Gastrocnemius medialis (tissue), 4 donors: ENCODE measurements at places on chromosomes 13 and 19. TPM values are rescaled to one million over a fixed set of nuclear protein-coding genes. Genes with fewer than 3 reads are reported as not detected.

DNA sequence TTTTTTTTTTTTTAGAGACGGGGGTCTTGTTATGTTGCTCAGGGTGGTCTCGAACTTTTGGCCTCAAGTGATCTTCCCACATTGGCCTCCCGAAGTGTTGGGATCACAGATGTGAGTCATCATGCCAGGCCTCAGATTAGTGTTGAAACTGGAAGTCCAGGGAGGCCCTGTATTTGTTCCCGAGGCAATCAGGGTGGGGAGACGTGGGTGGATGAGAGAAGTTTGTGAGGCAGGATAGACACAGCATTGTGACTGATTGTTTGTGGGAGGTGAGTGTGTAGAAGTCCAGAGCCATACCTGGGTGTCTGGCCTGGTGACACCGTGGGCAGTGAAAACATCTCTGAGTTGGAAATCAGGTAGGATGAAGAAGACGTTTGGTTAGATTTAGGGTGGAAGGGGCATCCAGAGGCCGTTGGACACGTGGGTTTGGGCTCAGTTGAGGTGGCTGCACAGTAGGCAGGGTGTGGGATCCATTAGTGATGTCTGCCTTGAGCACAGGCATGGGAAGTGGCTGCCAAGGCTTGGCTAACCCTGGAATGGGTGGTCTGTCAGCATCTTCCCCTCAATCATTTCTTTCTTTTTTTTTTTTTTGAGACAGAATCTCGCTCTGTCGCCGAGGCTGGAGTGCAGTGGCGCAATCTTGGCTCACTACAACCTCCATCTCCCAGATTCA, 12.4 kb downstream of the RTN2 start:
- no peak for DNase-seq

GRCh38 chr13:21800837-21801616, 130.2 kb downstream of the FGF9 start:
- no peak for DNase-seq

- no peak for DNase-seq
These were observed 5.4 kb upstream of the VSIG10L start for GRCh38 chr19:51347209-51347928.

DNA sequence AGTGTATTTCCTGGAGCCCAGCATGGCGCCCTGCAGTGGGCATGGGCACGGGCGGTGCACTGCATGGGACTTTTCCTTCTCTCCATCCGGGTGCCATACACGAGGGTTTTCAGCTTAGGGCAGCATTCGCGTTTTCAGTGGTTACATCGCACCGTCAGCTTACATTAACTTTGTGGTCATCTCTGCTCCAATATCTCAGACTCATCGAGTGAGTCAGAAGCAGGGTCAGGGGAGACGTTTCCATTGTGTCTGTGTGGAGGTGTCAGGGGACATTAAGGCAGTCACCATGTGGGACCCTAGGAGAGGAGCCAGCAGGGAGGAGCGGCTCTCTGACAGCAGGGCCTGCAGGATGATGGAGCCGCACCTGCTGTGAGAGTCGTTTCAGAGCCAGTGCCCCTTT, 541.0 kb downstream of the FGF9 start:
- no peak for DNase-seq

DNA sequence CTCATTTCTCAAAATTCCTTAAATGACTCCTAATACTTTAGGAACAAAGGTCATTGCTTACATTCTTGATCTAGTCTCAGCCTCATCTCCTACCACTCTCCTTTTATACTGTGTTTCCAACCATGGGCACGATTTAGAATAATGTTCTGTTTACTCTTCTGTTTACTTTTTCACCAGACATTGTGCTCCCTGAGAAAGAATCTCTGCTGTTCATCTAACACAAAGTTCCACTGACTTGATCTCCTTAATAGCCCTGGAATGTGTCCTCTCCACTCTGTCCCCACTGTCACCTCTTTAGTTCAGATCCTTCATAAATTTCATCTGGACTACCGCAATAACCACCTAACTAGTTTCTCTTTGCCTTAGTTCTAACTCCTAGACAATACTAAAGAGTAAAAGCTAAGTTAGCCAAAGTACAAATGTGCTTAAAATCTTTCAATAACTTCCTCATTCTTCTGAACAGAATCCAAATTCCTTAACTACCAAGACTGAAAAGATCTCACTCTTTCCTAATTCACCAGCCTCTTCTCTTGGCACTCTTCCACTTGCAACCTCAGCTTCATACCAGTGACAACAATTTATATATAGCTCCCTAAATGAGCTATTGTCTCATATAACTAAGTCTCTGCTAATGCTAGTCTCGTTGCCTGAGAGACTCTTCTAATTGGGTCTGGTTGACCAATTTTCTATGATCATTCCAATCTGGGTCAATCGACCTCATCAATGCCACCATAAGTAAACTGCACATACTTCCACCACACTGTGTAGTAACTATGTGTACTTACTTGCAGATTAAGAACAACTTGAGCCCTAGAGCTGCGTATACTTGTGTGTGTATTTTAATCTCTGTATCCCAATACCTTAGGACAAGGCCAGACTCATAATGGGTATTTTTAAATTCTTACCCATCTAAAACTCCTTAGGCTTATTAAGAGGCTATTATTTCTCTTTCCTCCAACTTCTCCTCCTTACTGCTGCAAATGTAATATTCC, 179.9 kb downstream of the VWA8 start:
- DNase-seq, result no peak

GRCh38 chr19:58498316-58499020, 13.3 kb downstream of the SLC27A5 start:
- no peak for DNase-seq

DNA sequence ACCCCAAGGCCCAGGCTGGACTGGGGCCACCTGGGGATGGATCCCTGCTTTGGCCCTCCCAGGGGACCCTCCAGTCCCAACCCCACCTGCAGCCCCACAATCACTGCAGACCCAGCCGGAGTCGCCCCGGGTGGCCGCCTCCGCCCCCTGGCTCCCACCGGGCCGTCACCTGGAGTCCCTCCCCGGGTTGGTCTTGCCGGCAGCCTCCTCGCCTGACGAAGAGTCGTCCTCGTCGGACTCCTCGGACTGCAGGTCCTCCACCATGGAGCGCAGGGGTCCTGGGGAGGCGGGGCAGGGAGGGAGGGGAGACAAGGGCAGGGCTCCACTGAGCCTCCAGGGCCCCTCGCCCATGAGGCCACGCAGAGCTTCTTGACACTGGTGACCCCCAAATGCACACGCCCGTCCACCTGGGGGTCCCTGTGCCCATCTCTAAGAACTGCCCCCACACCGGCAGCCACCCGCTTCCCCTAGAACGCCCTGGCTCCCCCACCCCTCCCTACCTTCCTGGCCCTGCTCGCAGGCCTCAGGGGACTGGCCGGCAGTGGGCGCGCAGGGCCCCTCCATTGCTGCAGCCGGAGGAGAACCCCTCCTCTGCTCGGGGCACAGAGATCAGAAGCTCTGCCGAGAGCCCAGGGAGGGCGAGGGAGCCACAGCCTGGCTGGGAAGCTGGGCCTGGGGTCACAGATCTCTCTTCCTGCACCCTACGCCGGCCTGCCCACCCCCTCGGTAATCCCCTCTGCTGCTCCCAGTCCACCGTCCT, 63.4 kb downstream of the MLLT1 start:
- no peak for DNase-seq

DNA sequence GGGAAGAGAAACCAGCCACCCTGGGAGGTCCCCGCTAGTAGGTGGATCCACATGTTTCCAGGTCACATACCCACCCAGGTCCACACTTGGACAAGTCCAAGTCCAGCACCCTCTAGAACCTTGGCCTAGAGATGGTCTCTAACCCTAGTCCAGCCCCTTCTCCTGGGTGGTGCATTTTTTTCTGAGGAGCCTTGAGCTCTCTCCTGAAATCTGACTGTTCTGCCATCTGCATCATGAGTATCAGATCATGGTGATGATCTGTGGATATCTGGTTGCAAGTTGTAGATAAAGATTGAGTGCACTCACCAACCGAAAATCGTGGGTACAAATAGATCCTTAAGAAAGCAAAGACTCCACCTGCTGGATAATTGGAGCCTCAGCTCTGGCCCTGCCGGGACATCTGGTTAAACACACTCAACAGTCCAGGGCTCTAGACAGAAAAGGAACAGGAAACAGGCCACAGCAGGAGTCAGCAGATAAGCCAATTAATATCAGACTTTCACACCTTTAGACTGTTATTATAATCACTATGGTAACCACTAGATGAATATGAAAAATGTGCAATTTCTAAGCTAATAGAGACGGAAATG, 41.1 kb downstream of the GPR12 start:
- DNase-seq, result no peak

DNA sequence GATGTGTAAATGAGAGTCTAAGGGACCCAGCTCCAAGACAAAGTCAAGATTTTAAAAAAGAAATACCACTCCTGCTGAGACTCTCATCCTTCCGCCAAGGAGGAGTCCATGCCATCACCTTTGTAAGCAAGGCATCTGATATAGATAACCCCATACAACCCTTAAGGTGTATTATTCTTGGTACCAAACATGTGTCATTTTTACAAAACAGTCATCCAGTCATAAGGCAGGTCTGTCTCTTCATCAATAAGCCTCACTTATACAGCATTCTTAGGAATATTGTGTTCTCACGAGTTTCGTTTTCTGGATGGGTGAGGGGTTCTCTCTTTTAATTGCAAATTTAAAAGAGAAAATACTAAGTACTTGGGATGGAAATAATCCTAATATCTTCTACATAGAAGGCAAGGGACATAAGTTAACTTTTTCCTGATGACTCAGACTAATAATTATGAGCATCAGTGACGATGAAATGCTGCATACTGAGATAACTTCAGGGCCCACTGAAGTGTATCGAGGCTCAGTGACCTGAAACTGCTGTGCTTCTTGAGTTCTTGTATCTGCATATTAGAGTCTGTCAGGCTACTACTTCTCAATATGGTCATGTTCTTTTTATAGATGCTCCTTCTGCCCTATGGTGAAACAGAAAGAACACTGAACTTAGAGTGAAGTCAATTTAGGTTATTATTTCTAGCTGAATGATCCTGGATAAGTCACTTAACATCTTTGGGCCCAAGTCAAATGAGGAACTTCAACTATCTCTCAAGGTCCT, 166.6 kb downstream of the KLF12 start:
- DNase-seq, result no peak

GRCh38 chr13:43232873-43233265, 209.5 kb downstream of the DNAJC15 start:
- no peak for DNase-seq

- DNase-seq, result peak; percentile 75
These were observed 32.7 kb upstream of the DCLK1 start for GRCh38 chr13:36163809-36164308.

GRCh38 chr13:114142137-114142550, 9.7 kb upstream of the RASA3 start:
- DNase-seq, result no peak

DNA sequence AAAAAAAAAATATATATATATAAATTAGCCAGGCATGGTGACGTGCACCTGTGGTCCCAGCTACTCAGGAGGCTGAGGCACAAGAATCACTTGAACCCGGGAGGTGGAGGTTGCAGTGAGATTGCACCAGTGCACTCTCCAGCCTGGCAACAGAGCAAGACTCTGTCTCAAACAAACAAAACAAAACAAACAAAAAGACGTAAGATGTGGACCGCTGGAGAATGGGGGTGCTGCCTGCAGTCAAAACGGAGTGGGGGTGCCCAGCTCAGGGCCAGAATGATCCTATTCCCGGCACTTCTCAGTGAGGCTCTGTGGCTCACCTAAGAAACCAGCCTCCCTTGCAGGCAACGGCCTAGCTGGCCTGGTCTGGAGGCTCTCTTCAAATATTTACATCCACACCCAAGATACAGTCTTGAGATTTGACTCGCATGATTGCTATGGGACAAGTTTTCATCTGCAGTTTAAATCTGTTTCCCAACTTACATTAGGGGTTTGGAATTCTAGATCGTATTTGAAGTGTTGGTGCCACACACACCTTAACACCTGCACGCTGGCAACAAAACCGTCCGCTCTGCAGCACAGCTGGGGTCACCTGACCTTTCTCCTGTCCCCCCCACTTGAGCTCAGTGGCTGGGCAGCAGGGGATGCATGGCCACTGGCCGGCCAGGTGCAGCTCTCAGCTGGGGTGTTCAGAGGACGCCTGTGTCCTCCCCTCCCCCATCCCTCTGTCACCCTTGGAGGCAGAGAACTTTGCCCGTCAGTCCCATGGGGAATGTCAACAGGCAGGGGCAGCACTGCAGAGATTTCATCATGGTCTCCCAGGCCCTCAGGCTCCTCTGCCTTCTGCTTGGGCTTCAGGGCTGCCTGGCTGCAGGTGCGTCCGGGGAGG, at the start of gene F7:
TSS of gene F7 (plus strand) at position 760 of the 889 bp plus-strand sequence. CDS start at position 811, 51 bp downstream.
- DNase-seq, result no peak

GRCh38 chr13:99873832-99874430, 97.6 kb downstream of the ZIC5 start:
- no peak for DNase-seq

- DNase-seq, result no peak
These were observed 125.0 kb downstream of the STK24 start for GRCh38 chr13:98451676-98452470.

DNA sequence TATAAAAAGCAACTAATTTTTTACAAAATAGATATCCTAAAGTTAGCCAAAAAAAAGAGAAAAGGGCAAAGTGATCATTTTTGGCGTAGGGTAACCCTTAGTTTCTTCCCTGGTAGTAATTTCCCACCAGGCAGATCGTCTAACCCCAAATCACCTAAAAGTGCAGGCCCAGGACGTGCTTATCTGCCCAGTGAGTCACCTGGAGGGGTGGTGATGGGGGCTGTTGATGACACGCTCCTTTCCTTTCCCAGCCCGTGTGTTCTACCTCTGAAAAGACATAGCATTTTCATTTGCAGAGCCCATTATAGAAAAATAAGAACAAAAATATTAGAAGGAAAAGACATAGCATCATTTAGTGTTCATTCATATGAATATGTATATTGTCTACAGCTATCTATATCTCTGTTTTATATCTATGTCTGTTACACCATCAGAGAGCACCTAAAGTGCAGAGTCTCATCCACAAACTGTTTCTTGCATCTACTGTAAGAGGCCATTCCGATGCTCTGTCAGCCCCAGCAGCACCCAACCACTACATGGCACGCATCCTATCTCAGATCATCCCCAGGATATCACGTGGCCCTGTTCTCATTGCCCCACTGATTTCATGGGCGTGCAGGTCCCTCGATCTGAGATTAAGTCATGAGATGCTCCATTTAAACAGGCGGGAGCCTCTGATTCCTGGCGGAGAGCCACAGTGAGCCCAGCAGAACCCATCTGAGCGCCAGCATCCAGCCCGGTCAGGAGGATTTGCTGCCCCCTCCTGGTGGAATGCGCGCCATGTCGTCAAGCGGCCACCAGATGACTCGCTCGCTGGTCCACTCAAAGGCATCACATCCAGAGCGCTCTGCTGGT, 8.5 kb upstream of the LILRB3 start:
- DNase-seq, result peak; percentile 52

Gene IGFL2
- total RNA-seq, result not detected

Gene ZNF221
- 15.3 TPM for total RNA-seq

Gene FUZ
- 22.1 TPM for total RNA-seq

Gene S1PR4
- 1.0 TPM for total RNA-seq

Gene SRRM5
- 0.49 TPM for total RNA-seq

Gene METTL21C
- total RNA-seq, result 2.2 TPM

Gene IGSF23
- total RNA-seq, result not detected

Gene ARHGAP33
- 0.22 TPM for total RNA-seq

Gene ZNF763
- 0.52 TPM for total RNA-seq

Gene LAIR1
- total RNA-seq, result 3.5 TPM

Gene FXYD3
- 0.26 TPM for total RNA-seq

Gene BRME1
- 0.19 TPM for total RNA-seq

Gene SBSN
- total RNA-seq, result not detected

Gene MADCAM1
- total RNA-seq, result not detected

Gene DOCK6
- 4.7 TPM for total RNA-seq

Gene CEACAM16
- not detected for total RNA-seq
